ENCODE measurements at places on chromosomes 6 and 20. TPM values are rescaled to one million over a fixed set of nuclear protein-coding genes. Genes with fewer than 3 reads are reported as not detected.

DNA sequence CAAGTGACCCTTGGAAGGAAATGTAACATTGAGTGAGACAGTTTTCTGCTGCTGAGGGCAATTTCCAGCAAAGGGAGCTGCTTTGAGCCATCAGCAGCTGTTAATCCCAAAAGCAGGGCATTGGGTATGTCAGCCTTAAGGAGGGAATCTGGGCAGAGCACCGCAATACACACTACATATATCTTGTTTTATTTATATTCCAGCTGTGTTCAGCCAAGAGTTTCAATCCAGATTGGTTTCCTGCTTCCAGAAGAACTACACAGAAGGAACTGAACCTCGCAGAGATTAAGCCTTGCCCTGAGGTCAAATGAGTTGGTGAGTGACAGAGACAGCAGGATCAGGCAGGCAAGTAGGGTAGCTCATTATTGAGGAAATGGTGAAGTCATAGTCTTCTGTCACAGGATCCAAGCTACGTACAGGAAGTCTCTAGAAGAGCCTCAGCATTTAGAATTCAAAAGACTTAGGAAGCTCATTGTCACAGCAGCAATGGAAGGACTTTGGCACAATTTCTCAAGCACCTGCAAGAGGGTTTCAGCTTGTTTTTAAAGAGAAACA lies 109.9 kb upstream of the HEY2 start:
- no peak for DNase-seq

Gene PHACTR3
- total RNA-seq, result 1.6 TPM

- no peak for DNase-seq
These were observed 98.1 kb downstream of the MYLK4 start for GRCh38 chr6:2652611-2653010.

DNA sequence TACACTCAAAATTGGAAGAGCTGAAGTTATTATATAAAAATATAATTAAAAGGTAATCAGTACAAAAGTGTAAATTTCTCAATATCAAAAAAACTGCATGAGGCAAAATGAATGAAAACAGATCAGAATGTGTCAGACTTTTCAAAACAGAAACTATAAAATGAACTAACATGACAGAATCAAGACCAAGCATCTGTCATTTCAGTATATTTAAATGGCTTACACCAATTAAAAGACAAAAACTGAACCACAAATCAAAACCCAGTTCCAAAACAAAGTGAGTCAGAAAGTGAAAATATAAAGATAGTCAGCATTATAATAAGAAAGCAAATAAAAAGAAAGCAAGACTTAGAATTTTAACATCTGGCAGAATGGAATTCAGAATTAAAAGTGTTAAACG lies 289.7 kb downstream of the UBE3D start:
- no peak for DNase-seq

Gene ZNF343
- total RNA-seq, result 3.7 TPM

Gene HRH3
- not detected for total RNA-seq

Gene BTN1A1
- total RNA-seq, result not detected

- no peak for DNase-seq
These were observed 85.7 kb downstream of the CDH22 start for GRCh38 chr20:46222521-46223007.

Gene TRIM31
- 206 TPM for total RNA-seq

Gene SLC22A7
- total RNA-seq, result not detected

Gene ZNF831
- total RNA-seq, result 0.96 TPM

Gene RAD21L1
- total RNA-seq, result not detected

All from transverse colon (tissue), 4 donors.